ENCODE measurements at places on chromosomes 2 and 18. TPM values are rescaled to one million over a fixed set of nuclear protein-coding genes. Genes with fewer than 3 reads are reported as not detected.

CRYGD gene
- total RNA-seq = not detected

NBEAL1 gene
- total RNA-seq = 47.1 TPM

TUBB8B gene
- 3.9 TPM for total RNA-seq

FNDC4 gene
- 30.6 TPM for total RNA-seq

KCNK3 gene
- total RNA-seq = 11.1 TPM

DNA sequence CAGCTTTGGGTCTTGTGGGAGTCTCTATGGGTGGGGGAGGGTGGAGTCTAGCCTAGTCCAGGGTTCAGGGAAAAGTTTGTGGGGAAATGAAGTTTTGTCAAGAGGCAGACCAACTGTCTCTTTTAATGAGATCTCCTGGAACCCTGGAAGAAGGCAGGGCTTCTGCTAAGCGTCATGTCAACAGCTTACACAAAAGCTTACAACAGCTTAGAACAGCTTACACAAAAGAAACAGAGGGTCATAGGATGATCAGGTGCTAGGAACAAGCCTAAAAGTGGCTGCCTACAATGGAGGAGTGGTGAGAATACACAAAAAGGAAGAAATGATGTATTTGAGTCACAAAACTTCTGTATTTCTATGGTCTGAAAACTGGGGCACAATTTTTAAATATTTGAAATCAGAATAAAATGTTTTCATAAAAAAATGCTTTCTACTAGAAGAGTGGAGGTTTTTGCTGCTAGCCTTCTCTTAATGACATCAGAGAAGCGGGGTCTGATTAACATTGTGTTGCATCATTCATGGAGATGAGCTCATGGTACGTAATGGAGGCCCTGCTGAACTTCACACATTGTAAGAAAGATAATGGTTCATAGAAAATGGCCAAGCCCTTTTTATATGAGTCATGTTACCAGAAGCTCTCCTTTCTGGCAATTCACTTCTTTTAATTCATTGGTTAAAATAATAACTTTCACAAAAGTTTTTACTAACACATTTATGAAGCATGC lies 351.0 kb downstream of the PIK3C3 start:
- DNase-seq = no peak

DNA sequence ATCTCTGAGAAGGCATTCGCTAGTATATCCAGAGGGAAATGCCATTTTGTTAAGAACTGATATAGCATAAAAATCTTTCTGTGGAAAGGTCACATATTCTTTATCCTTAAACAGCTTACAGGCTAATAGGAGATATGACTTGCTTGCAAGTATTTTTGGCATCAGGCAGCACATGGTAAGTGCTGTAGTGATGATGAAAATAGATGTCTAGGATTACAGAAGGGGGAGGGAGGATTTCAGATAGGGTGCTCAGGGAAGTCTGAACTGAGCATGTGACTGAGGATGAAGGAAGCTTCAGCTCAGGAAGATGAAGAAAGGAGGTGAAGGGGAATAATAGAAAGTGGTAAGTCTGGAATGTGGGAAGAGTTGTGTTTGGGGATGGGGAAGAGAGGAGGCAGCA lies 158.5 kb upstream of the NOSTRIN start:
- no peak for DNase-seq

- DNase-seq = no peak
Observed at GRCh38 chr18:69085951-69086350, 288.1 kb downstream of the CCDC102B start.

DNA sequence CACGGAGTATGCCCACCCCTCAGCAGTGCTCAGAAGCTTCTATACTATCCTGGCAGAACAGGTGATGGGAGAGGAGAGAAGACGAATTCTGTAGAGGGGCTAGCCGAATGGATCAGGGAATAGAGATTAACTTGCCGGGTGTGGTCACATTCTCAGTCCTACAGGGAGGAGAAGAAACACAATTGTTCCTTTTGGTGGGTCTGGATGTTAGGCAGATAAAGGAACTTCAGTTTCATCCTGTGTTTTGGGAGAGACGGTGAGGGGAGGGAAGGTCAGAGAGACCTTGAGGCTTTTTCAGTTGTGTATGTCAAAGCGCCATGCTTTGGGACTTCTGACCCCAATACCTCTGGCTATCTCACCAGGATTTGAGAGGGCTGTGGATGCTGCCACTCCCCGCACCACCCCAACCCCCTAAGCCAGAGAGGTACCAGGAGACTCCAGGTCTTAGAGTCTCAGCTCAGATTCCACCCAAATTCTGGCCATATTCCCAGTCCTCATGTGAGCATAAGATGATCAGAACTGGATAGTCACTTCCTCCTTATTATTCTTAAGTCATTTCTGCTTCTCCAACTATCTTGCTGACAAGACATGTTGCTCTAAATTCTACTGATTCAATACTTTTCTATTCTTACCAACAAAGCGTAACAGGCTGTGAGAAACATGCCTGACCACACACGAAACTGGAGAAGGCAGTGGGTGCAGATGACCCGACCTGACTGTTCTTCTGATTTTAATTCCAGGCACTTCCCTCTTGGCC lies 2.3 kb upstream of the TMEM37 start:
- no peak for DNase-seq

GRCh38 chr2:140589696-140590095 lies 1541.1 kb downstream of the LRP1B start:
- no peak for DNase-seq

- no peak for DNase-seq
Observed at GRCh38 chr2:162734866-162735265, 103.7 kb downstream of the KCNH7 start.

DNA sequence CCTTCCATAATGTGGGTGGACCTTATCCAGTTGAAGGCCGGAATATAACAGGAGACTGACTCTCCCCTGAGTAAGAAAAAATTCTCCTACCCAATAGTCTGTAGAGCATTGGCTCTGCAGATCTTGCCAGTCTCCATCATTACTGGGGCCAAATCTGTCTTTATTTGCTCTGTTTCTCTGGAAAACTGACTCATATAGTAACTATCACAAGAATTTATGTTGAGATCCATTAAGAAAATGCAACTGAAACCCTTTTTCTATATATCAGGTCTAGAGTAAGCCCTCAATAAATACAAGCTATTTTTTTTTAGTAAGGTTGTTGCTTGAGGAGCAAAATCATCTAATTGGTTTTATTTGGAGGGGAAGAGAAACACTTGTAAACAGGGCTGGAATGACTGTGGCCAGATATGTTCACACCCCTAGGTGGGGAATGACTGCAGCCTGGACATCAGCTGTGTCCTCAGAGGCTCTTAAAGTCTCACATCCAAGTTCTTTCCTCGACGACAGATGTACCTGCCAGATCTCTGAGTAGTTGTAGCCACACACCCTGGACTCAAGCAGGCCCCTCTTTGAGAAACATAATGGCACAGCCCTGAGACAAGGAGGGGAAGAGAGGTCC lies 339.7 kb downstream of the TNS1 start:
- DNase-seq = no peak

DNA sequence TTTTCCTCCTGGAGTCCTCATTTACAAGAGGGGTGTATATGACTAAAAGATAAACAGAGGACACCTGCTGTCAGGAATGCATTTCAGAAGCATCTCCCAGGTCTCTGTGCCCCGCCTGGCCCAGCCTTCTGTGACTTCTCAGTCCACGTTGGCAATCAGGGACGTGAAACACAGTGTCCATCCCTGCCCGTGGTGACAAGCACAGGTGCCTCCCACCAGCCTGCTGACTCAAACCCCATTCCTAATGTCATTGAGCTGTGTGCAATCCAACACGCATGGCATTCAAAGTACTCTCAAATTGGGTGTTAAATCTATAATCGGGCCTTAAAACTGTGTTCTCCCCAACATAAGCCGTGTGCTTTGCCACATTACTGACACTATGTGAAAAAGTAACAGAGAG lies 343.2 kb downstream of the EIPR1 start:
- DNase-seq = no peak

DNA sequence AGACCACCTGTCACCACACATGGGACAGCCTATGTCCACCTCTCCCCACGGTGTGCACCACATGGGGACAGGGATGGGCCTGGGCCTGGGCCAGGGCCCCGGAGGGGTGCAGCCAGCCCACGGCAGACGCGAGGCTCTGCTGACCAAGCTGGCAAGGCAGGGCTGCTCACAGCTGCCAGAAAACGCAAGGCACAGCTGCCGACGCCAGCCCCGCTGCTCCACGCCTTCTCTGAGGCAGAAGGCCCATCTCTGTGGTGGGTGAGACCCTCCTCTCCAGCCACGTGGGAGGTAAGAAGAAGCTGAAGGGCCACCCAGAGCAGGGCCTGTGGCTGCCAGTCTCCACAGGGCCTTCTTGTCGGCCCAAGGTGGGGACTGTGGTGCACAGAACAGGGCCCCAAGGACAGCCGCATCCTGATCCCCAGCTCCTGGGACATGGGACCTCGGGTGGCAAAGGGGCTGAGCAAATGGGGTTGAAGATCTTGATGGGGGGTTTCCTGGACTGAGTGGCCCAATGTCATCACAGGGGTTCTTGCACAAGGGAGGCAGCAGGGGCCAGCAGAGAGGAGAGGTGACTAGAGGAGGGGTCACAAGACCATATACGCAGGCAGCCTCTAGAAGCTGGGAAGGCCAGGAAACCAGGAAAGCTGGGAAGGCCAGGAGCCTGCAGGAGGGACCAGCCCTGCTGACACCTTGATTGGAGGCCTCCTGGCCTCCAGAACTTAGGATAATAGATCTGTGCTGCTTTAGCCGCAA lies 72.3 kb downstream of the NDUFA10 start:
- no peak for DNase-seq

DNA sequence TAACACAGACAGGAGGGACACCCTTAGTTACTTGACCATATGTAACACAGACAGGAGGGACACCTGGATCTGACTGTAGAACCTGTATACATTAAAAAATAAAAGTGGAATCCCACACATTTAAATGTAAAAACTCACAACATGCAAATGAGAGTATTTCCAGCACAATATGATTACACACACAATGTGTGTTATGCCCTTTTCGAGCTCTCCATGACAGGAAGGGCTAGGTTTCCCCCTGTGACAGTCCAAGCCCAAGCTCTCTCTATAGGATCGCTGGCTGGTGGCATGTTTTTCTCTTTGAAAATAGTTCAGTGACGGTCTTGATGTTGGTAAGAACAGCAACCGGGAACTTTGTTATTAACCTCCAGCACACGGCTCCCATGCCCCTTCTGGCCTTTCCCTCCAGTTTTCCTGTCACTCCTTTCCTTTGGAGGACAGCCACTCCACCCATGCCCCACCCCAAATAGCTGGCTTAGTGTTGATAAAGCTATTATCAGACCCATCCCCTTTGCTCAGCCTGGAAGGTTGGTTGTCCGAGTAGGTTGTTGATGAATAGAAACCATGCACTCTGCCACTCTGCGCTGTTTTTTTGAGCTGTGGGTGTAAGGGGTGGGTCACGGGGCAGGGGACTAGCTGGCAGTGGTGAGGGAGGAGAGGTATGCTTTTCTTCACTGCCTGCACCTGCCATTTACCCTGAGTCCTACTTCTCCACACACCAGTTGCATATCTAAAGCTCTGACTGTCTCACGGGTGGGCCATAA lies 2.7 kb downstream of the RASGRP3 start:
- no peak for DNase-seq

GRCh38 chr18:26458526-26459232 lies 89.7 kb downstream of the KCTD1 start:
- DNase-seq = no peak

DNA sequence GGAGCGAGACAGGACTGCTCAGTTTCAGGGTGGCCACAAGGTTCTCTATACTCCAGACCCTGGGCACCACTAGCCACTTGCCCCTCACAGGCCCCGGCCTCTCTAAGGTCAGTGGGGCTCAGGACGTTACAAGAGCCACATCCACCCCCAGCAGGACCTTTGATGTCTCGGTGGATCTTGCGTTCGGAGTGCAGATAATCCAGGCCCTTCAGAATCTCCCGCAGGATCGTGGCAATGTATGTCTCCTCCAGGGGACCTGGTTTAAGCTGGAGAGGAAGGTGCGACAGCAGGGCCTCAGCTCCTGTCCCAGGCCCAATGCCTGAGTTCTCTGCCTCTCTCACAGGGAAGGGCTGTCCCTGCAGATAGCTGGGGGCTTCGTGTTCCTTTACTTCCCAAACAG lies 8.4 kb downstream of the STK25 start:
- DNase-seq = no peak

DNA sequence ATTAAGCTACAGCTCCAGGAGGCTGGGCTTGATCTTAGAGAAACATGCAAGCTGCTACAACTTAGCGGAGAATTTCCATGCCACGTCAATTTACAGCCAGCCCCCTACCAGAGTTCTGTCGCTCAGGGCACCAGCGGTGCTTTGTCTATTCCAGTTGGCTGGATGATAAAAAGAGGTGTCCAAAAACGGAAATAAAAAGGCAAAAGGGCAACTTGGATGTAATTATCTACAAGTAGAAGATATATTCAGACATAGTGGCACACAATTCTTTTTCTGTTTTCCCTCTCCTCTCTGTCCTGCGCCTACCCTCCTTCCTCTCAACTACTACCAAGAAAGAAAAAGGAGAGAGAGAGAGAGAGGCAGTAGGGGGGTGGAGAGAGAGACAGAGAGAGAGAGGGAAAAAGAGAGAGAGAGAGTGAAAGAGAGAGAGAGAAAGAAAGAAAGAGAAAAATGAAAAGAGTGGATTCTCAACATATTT lies 363 bp upstream of the RFTN2 start:
- DNase-seq = no peak

GRCh38 chr2:144198116-144198515 lies 321.8 kb downstream of the ZEB2 start:
- DNase-seq = no peak

DNA sequence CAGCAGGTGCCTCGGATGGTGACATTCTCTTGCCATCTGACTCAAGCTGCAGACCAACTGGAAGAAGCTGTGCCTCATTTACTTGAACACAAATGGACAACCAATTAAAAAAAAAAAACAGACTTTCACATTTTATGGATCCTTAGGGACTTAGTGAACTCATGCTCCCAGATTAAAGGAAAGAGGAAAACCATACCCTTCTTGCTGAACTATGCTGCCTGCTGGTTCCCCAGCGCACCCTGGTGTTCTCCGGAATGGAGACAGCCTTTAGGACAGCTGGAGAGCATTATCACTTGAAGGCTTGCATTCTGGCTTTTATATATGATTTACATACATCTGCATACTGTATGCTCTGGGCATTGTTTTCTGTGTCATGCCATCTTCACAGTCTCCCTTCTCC lies 370.7 kb downstream of the SLC4A3 start:
- no peak for DNase-seq

GRCh38 chr2:233346930-233347329 lies 7.4 kb upstream of the DGKD start:
- DNase-seq = no peak

DNA sequence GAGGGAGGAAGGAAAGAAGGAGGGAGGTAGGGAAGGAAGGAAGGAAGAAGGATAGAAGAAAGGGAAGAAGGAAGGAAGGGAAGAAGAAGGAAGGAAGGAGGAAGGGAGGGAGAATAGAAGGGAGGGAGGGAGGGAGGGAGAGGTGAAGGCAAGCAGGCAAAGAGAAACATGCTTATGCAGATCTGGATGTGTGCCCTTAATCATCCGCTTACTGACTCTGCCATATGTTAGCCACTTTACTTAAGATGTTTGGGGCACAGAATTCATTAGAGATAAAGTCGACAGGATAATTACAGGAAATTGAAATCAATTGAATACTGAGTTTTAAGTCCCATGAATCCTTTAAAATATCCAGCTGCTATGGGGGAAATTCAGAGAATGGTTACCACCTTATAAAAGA lies 334.2 kb downstream of the GRB14 start:
- DNase-seq = no peak

- DNase-seq = peak; percentile 38
Observed at GRCh38 chr18:79644006-79644665, 35.5 kb upstream of the CTDP1 start.
